NCI-H82 (cell line): ENCODE measurements at places on chromosomes 4 and X.

DNA sequence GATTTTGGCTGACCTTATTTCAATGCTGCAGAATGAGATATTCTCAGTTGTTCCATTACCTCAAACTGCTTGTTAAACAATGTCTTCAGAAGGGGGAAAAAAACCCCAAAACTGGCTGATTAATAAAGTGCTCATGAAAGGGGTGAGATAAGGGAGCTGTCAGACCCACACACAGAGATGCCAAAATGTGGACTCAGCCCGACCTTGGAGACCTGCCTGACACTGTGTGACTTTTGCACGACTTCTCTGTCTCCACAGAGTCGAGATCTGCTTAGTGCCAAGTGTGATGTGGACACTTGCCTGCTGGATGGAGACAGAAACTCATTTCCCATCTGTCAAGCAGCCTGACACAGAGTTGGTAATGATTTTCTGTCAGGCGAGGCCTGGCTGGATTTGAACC lies 31.5 kb downstream of the REELD1 start:
- no peak for DNase-seq

GRCh38 chr4:24273136-24273535 lies 311.2 kb downstream of the DHX15 start:
- DNase-seq, result no peak

DNA sequence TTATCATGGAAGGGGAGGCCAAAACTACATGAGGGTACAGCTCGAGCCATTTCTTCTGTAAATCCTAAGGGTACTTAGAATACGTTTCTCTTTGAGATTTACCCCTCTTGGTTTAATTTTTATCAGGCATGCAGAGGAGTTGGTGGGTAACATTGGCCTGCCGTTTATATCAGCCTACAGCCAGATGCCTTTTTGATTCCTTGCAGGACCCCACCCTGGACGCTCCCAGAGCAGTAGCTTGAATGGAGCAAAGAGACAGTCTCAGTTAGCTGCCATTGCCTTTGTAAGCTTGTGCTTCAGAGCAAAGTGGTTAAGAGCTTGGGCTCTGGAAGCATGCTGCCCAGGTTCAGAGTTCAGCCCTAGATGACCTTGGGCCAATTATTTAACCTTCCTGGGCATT lies 9.0 kb downstream of the DOCK11 start:
- DNase-seq, result no peak

GRCh38 chrX:106726485-106727437 lies at the start of gene RNF128:
Gene RNF128, plus strand, starts transcription at chrX:106726701. Its CDS starts 213 bp downstream, at chrX:106726914.
- peak; percentile 64 for DNase-seq

GRCh38 chrX:134569306-134569705 lies 89.0 kb downstream of the PLAC1 start:
- DNase-seq, result peak; percentile 54

GRCh38 chrX:7390441-7390840 lies 242.5 kb upstream of the PUDP start:
- DNase-seq, result no peak

DNA sequence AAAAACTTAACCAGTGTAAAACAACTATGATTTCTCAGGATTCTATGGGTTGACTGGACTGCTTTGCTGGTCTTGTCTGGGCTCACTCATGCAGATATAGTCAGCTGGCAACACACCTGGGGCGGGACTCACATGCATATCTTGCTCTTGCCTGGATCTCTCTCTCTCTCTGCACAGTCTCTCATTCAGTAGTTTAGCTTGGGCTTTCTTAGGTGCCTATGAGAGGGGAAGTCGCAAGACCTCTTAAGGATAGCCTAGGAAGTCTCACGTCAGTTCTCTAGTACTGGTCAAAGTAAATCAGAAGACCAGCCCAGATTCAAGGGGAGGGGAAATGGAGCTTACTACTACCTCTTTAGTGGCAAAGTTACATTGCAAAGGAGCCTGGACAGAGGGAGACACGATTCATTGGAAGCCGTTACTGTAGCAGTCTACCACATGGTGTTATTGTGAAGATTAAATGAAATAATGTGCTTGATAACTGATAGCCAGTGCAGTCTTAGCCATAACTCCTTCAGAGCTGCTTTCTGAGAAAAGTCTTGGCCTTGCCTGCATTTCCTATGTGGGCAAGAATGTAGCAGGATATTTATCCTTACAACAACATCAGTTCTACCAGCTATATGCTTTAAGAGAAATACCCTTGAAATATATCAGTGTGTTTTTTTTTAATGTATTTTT lies 2.1 kb downstream of the COPS4 start:
- no peak for DNase-seq

DNA sequence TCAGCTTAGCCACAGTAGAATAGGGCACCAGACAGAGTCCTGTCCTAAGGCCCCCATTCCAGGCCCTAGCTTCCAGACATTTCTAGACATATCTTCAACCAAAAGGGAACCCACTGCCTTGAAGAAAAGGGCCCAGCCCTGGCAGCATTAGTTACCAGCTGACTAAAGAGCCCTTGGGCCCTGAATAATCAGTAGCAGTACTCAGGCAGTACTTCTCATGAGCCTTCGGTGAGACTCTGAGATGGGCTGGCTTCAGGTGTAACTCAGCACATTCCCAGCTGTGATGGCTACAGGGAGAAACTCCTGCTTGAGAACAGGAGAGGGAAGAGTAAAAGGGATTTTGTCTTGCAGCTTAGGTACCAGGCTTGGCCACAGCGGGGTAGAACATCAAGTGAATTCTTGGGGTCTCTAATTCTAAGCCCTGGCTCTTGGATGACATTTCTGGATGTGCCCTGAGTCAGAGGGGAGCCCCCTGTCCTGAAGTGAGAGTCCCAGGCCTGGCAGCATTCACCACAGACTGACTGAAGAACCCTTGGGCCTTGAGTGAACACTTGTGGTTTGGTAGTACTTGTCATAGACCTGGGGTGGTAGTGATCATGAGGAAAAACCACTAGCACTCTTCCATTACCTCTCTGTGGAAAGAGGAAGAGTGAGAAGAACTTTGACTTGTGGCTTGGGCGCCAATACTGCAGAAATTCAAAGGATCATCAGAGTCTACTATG lies 170.1 kb downstream of the ATP10D start:
- DNase-seq, result no peak

- DNase-seq, result no peak
Measured at GRCh38 chr4:72969976-72970375, 99.5 kb downstream of the COX18 start.

DNA sequence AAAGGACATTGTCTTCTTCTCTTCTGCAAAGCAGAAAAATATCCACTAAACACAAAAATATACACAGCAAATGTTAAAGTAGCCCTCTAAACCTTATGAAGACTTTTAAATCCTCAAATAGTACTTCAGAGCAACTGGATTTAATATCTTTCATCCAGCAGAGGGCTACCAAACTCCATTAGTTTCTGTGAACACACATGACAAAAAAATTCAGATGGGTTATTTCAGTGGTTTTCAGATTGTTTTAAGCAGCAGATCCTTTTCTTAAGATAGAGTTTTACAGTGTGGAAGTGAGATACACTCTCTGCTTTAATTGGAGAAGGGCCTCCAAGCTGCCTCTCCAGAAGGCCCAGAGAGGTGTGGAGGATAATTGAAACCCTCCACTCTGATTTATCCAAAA lies 56.7 kb downstream of the ANK2 start:
- peak; percentile 52 for DNase-seq

- DNase-seq, result no peak
Measured at GRCh38 chr4:16067515-16067914, 16.3 kb downstream of the PROM1 start.

DNA sequence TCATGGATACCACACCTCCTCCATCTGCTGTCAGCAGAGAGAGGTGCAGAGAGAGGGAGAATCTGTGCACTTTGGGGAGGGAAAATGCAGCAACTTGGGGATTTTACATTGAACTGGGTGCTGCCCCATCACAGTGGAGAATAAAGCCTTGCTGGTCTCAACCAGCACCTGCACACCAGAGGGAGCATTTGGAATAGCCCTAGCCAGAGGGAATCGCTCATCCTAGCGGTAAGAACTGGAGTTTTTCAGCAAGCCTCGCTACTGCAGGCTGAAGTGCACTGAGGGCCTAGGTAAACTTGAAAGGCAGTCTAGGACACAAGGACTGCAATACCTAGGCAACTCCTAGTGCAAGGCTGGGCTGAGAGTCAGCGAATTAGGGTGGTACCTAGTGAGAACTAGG lies 148.7 kb downstream of the KDR start:
- DNase-seq, result no peak
